NCI-H2171 treated with DMSO at 0.1 percent for 48 hours (cell line): ENCODE measurements at places on chromosomes 12 and 14.

GRCh38 chr12:57810450-57810849, 8.1 kb downstream of the AVIL start:
- no peak for DNase-seq

GRCh38 chr14:49417790-49418189, 168.4 kb downstream of the RPS29 start:
- DNase-seq, result no peak

GRCh38 chr14:87868920-87869319, 124.1 kb downstream of the GALC start:
- DNase-seq, result no peak

GRCh38 chr12:82593901-82594396, 92.8 kb upstream of the TMTC2 start:
- peak; percentile 99 for DNase-seq

DNA sequence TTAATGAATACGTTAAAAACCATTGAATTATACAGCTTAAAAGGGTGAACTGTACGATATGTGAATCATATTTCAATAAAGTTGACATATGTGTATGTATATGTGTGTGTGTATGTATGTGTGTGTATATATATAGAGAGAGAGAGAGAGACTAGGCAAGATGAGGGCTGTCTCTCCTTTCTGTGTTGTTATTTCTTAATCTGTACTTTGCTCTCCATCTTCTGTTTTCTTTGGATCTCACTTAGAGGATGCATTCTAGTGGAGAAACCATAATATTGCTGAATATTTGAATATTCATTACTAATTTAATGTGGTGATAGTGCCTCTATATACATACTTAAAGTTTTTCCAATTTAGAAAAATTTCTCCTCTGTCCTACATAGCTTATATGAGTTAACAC, 50.5 kb downstream of the PCNX1 start:
- no peak for DNase-seq

DNA sequence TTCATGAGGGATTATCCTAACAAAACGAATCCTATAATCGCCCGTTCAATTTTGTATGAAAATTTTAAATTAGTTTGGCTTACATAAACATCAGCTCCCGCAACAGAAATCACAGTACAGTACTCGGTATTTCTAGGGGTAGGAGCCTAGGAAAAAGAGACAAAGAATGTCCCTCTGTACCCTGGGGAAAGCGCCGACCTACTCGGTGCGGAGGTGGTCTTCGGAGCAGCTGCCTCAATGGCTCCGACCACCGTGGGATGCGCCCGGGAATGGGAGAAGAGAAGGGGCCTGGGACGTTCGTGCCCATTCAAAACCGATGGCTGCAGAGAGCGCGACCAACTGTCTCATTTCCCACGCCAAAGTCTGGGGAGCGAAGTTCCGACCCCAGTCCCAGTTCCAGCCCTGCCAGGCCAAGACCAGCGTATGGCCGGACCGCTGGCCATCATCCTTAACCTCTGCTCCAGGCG, 618 bp downstream of the GNPNAT1 start:
- DNase-seq, result no peak

DNA sequence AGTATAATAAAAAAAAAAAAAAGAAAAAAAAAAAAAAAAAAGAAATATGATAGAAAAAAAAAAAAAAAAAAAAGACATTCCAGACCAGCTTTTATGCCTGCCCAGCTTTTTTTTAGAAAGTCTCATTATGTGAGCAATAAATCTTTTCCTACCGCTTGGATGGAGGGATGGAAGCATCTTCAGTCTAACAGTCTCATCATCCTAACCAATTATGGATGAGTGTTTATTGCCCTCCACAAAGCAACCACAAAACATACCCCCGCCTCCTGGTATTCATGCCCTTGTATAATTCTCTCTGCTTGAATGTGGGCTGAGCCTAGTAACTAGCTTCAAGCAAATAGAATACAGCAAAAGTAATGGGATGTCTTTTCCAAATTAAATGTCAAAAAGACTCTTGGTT, 33.7 kb upstream of the ADAMTS20 start:
- no peak for DNase-seq

DNA sequence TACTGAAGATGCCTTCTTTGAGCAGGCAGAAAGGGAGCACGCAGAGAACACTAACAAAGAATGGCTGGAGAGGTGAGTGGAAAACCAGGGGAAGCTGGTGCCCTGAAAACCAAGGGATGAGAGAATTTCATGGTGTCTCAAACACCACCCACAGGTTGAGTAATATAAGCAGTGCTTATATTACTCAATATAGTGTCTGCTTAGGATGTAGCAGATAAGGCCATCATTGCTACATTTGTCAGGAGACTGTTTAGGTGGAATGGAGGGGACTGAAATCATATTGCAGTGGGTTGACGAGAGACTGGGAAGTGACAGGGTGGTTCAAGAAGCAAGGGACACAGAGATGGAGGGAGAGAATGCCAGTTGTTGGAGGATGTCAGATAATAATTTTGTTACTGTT, 20.6 kb downstream of the PKP2 start:
- no peak for DNase-seq

DNA sequence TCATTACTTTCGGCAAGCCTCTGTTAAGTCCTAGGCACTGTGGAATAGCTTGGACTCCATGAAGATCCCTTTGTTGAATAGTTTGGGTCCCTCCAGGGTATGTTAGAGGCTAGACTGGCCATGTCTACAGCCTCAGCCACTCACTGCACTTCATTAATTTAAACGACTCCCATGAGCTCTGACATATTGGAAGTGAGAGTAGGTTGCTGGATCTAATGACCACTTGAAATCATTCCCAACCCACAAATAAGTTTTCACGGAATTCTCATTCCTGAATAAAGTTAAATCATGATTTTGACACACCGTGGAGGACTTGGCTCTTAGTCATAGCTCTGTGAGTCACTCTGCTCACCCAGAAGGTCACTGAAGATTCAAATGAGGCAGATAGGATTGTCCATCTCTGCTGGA, 21.4 kb upstream of the APPL2 start:
- no peak for DNase-seq

DNA sequence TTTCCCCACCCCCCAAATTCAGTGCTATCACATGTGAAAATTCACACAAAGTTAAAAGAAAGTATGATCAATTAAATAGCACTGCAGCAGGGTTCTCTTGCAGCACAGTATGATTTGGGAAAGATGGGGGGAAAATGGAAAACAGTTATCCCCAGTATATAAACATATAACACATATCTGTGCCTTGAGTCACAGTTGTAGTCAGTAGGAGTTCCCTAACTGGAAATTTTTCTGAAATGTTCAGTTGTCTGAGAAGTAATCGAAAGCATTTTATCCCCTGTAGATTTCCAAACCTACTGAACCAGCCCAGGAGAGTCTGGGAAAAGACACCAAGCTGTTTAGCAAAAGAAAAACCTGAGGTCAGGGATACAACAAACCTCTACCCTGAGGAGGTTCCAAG, 47.0 kb downstream of the C12orf50 start:
- no peak for DNase-seq

- peak; percentile 81 for DNase-seq
Measured at GRCh38 chr12:55072083-55072482, 52.3 kb downstream of the NEUROD4 start.

GRCh38 chr12:25691865-25692114, 138.7 kb upstream of the LMNTD1 start:
- DNase-seq, result no peak
